ENCODE measurements at places on chromosomes 4 and X. TPM values are rescaled to one million over a fixed set of nuclear protein-coding genes. Genes with fewer than 3 reads are reported as not detected.

DNA sequence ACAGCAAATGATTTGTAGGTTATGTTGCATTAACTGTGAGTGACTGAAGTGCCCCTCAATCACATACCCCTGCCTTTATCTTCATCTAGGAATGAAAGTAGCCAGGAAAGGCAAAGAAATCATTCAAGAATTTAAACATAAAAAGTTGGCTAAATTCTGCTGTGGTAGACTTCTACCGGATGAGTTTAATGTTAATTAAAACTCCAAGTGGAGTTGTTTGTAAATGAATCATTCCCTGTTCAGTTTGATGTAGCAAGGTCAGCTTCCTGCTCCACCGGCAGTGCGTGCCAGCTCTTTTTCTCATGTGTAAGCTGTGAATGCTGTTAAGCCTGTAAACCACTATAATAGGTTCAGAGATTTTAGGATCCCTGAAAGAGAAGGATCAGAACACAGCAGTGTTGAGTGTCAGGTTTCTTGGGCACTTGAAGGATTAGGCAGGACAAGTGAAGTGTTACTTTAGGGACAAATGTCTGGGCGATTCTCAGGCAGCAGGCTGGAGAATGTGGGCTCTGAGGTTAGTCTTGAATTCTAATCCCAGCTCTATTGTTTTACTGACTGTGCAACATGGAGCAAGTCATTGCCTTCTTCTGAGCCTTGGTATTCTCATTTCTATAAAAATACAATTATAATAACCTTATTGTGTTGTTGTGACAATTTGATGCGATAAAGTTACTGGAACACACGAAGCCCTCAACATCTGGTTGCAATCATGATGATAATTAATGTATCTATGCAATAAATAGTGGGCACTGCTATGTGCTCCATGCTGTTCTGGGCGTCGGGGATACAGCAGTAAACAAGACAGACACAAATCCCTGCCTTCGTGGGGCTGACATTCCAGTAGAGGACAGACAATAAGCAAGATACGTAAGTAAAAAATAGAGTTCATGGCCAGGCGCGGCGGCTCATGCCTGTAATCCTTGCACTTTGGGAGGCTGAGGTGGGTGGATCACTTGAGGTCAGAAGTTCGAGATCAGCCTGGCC is 112.0 kb downstream of the SHROOM3 start:
- DNase-seq, result no peak

DNA sequence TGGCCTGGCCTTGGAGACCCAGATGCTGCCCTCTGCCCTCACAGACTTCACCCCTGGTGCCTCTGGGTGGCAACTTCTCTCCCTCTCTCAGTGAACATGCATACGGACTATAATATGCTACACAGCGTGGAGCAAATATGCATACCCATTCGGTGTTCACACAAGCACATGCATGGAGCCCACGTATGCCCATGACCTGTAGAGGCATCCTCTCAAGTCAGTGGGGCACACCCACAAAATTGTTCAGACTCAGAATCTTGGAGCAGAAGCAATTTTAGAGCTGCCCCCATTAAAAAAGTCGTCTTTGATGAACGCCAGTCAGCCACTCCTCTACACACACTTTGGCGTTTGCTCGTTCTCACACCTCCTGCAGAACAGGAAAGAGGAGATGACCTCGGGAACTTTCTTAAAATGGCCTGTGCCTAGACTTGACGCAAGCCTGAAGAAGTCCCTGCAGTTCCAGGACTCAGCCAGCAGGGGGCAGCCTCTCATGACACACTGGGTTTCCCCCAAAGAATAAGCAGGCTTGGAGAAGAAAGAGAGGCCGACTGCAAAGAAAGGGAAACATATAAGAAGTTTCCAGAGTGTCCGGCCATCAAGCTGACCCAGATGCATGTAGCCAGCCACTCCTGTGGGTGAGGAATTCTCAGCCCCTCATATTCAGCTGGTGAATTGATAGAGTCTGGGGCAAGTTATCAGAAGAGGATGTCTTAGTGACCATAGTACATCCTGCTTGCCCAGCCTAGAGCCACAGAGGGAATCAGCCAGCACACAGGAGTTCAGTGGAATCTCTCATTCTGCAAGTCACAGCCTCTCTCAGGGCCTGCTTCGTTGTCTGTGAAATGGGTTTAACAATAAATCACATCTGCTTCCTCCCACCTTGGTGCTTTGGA is 17.3 kb downstream of the APLN start:
- peak; percentile 58 for DNase-seq

AADAT gene
- total RNA-seq, result 20.1 TPM

DNA sequence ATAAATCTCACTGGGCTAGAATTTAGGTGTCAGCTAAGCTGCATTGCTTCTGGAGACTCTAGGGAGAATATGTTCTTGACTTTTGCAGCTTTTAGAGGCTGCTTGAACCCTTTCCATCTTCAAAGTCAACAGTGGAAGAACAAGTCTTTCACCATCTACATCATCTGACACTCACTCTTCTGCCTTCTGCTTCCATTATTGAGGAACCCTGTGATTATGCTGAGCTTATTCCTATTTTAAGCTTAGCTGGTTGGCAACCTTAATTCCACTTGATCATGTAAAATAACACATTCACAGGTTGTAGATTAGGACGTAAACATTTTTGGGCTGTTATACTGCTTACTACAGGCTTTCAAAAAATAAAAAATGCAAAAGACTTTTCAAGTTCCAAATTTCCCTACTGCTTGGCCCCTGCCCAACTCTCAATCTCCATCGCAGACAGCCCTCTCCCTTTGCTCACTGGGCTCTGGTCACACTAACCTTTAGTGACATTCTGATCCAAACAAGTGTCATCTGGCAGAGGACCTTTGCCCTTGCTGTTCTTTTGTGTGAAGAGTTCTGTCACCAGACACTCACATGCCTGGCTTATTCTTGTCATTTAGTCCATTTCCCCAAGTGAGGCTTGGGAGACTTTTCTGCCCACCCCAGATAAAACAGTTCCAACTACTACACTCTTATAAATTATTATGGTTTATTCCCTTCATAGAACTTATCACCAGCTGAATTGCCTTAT is 1056.0 kb downstream of the STIM2 start:
- DNase-seq, result no peak

NRK gene
- total RNA-seq, result 15.5 TPM

GPR82 gene
- total RNA-seq, result not detected

GRCh38 chr4:184968784-184969201 is 49.5 kb upstream of the HELT start:
- no peak for DNase-seq

DNA sequence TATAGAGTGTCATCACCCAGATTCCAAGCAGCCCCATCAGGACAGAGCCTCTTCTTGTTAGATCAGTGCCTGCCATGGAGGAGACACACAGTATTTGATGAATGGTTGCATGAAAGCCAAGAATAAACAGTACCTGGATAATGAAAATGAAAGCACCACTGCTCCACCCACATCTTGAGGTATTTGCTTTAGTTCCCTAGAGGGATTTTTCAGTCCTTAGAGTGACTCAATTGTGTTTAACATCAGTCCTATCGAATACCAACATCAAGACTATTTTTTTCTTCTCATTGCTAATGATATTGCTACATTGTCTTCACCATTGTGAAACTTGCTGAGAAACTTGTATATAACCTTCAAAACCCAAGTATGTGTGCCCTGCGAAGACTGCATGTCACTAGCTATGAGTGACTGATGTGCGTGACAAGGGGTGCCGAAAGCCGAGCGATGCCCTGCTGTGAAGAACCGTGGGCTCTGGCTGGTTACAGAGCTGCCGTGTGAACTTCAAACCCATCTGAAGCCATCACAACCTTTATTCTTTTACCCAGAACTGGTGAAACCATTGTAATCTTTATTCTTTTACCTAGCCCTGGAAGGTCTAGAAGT is 211.3 kb upstream of the FAT1 start:
- DNase-seq, result no peak

DNA sequence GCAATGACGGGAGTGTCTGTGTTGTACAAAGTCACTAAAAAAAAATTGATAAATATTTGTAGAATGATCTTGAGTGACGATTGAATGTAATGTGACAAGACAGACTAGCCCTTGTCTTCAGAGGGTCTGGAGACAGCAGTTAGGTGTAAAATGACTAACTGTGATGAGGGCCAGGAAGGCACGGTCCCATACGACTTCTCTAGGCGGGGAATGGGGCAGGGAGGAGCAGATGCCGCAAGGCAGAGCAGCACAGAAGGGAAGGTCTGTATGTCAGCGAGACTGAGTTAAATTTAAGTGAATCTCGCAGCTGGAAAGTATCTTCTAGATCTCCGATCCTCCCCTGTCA is 405 bp downstream of the CENPE start:
- DNase-seq, result no peak

DNA sequence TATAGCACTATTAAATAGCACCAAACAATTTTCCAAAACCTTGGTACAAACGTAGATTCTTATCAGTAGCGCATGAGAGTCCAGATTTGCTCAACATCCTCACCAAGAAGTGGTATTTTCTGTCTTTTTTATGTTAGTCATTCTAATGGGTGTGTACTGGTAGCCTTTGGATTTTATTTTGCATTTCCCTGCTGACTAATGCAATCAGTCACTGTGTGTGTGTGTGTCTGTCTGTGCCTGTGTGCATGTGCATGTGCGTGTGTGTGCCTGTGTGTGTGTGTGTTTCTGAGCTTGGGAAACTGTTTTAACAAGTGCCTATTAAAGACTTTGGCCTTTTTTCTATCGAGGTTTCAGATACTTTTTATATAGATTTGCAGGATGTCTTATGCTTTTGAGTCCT is 82.2 kb upstream of the MAGEA10 start:
- DNase-seq, result no peak

GRCh38 chrX:153970357-153971123 is 1.1 kb downstream of the HCFC1 start:
- DNase-seq, result peak; percentile 66

- DNase-seq, result no peak
These were observed 351.9 kb downstream of the FAT4 start for GRCh38 chr4:125666635-125667034.

GRCh38 chrX:141375011-141375760 is 132.9 kb upstream of the SPANXC start:
- DNase-seq, result no peak

GRCh38 chr4:127783955-127784770 is 2.0 kb downstream of the HSPA4L start:
- DNase-seq, result peak; percentile 4

DNA sequence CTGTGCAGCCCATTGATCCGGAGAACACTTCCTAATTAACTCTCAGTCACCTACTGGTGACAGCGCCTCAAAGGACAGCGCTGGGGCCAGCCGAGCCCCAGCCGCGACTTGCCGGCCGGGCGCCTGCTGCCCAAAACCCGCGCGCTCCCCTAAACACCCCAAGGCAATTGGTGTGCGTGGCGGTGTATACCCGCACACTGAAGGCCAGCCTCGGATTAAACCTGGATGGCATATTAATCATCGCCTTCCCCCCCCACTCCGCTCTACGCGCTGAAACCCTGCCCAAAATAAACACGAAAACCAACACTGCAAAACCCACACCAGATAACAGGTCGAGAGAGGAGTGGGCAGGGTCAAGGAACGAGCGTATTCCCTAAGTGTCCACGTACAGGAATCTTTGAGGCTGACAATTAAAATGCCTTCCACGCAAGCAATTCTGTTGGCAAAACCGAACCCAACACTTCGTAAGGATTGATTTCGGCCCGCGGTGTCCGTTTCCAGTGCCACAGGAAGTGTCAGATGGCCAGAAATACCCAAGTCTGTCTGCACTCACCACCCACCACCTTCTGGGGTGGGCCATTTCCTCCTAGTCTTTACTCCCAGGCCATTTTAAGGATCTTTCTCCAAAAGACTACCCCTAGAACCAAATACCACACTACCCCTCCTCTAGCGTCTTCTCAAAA is 2.7 kb downstream of the BCOR start:
- DNase-seq, result no peak

UTP14A gene
- 7.3 TPM for total RNA-seq

GRCh38 chr4:115883231-115883630 is 769.8 kb upstream of the NDST4 start:
- DNase-seq, result peak; percentile 19

DNA sequence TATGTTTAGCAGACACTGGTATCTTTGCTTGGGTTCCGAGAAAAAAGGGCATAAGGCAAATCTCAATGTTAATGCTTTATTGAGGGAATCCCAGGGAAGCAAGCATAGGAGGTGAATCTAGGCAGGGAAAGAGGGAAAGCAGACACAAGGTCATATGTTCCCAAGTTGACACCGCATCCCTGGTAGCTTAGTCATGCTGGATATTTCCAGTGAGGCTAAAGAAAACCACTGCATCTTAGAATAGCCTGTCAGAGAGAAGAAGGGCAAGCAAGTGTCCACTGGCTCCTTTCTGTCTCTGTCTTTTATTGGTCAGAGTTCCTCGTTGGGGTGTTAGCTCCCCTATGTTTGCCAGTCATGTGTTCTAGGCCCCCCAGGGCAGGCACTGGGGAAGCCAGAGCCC is 104.7 kb downstream of the NKX6-1 start:
- no peak for DNase-seq

DNA sequence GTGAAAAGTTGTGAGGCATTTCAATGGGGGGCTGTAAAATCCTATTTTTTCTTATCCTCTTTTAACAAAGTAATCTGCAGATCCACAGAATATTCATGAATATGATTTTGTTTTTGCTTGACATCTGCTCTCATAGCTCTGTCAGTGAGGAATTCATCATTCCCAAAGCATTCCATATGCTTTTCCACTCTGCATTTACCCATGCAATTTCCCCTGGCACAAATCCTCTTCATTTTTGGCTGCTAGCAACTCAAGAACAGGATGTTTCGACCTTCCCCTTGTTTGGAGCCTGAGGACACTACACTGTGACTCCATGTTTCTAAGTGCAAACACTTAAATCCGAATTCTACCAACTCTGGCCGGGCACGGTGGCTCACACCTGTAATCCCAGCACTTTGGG is 48.5 kb downstream of the KLHL15 start:
- DNase-seq, result no peak

- DNase-seq, result no peak
These were observed 78.2 kb downstream of the REELD1 start for GRCh38 chr4:146292508-146292907.

- no peak for DNase-seq
These were observed 1478.8 kb downstream of the FAM133A start for GRCh38 chrX:95152810-95153209.

DNA sequence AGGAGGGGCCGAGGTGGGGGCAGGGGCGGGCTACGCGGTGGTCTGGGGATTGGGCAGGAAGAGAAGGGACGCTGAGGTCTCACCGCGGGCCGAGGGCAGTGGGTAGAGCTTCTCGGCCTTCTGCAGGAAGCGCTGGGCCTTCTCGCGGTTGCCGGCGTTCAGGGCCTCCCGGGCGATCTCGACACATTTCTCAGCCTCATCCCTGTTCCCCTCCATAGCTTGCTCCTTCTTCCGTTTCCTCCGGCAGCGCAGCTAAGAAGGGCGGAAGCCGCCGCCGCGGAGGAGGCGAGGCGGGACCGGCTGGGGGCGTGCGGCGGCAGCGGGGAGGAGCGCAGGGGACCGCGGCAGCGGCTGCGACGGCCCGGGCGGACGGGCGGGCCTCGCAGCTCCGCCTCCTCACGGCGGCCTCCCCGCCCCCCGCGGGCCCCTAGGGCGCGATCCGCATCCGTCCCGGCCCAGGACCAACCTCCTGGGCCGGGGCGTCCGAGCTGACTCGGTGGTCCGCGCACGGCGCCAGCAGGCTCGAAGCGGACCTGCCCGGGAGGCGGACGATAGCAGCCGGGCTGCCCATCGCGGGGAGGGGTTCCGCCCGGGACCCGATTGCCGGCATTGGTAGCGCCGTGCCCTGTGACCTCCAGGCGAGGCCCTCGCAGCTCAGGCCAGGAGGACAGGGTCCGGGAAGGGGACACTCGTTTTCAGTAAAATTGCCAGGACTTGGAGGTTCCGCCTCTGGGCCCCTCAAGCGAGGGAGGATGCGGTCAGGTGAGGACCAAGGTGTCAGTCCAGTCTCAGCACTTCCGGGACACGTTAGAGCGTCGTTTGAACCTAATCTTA is at the start of gene DNAJB14:
Gene DNAJB14 (minus strand): TSS at position 263 of the 834 bp plus-strand sequence. CDS start 47 bp downstream, at position 216.
- DNase-seq, result peak; percentile 65

EDA2R gene
- 1.8 TPM for total RNA-seq

Measured in cerebellum (tissue), 4 donors.